ENCODE measurements at places on chromosomes 4 and X.

- peak; percentile 33 for DNase-seq
Measured at GRCh38 chrX:85963736-85964135, 83.6 kb downstream of the CHM start.

DNA sequence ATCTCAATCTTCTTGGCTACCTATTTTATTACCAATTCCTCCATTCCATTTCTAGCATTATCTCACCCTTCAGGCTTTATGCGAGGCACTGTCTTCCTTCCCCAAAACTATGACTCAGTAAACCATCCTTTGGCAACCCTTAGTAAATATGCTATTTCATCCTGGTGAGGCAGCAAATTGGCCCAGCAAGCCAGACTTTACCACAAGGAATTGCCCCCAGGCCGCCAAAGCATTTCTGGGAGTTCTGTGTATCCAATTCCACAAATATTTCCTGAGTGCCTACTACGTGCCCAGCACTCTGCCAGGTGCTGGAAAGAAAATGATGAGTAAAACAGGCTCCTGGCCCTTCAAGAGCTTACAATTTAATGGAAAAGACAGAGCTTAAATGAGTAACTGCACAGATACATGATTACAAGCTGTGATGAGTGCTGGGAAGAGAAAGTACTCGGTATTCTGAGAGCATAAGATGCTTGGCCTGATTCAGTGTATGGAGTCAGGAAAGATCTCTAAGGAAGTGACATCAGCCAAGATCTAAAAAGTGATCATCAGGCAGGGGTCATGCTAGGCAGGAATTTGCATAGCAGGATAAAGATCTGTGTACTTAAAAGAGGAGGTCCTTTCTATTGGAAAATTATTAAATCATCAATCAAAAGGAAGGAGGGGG, 193.8 kb downstream of the ADAMTS3 start:
- DNase-seq: peak; percentile 69

DNA sequence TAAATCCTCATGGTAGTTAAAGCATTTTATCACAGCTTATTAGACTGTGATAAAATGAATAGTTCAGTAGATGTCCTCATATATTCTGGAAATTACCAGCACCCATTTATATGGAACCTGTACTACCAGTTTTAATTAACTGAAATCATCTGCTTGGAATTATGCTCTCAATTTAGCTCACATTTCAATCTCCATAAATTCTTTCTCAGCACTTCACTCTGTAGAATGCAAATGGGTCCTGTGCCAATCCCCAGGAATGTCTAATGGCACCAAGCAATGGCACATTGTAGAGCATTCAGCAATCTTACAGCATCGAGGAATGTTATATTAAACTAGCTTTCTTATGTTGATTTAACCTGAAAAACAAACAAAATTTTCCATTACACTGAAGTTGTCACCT, 355.1 kb downstream of the PDHA2 start:
- no peak for DNase-seq

DNA sequence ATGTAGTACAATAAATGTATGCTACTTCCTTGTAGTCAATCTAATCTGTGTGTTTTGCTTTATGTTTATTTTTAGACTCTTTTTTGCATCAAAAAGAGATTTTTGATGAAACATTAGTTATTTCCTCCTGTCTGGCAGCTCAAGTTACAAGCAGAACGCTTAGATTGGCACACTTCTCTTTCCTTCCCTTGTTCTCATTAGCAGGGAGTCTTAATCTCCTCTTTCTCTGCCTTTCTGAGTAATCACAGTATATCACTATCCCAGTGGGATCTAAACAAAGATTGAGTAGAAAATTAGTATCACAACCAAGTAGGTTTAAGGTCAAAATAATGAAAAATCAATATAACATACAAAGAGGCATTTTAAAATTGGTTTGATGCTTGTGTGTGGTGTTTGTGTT, 1192.6 kb downstream of the C4orf33 start:
- DNase-seq: no peak

- DNase-seq: no peak
Measured at GRCh38 chr4:72311291-72311690, 257.7 kb downstream of the ADAMTS3 start.

GRCh38 chrX:7220121-7220520, 72.2 kb upstream of the PUDP start:
- no peak for DNase-seq

DNA sequence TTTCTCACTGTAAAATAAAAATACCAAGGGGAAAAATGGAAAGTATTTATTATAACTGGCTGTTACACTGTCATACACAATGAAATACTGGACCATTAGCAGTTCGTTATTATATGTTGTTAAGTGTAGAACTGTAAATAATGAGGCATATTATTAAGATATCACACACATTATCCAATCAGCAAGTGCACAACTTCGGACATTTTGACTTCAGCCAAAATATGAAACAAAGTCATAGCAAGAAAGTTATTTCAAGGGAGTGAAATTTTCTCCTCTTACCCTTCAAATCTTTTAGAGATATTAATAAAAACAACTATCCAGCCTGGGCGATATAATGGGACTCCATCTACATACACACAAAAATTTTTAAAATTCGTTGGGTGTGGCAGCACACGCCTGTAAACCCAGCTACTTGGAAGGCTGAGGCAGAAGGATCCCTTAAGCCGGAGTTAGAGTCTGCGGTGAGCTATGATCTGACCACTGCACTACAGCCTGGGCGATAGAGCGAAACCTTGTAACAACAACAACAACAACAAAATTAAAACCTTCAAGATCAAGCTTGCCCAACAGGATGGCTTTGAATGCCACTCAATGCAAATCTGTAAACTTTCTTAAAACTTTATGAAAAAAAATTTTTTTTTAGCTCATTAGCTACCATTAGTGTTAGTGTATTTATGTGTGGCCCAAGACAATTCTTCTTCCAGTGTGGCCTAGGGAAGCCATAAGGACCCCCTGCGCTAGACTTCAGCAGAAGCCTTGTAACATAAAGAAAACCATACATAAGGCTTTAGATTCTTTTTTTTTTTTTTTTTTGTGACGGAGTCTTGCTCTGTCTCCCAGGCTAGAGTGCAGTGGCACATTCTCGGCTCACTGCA, 1.3 kb upstream of the CISD2 start:
- no peak for DNase-seq

DNA sequence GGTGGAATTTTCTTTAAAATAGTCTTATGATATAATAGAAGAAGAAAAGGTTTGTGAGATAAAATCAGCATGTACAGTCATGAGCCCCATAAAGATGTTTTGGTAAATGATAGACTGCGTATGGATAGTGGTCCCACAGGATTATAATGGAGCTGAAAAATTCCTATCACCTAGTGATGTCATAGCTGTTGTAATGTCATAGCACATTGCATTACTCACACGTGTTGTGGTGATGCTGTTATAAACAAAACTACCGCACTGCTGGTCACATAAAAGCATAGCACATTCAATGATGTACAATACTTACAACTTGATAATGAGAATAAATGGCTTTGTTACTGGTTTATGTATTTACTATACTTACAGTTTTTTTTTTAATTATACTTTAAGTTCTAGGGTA, 715.2 kb upstream of the HTR2C start:
- no peak for DNase-seq

All from stromal cell of bone marrow (primary cell).